ENCODE measurements at places on chromosomes 5 and 9. TPM values are rescaled to one million over a fixed set of nuclear protein-coding genes. Genes with fewer than 3 reads are reported as not detected.

SLC27A6 gene
- 1.7 TPM for polyA plus RNA-seq

SLCO6A1 gene
- not detected for polyA plus RNA-seq

IGIP gene
- 5.9 TPM for polyA plus RNA-seq

HEMGN gene
- 2.8 TPM for polyA plus RNA-seq

CMYA5 gene
- 20.6 TPM for polyA plus RNA-seq

EXD3 gene
- 12.0 TPM for polyA plus RNA-seq

ABO gene
- polyA plus RNA-seq, result 17.7 TPM

NUTM2F gene
- not detected for polyA plus RNA-seq

DNA sequence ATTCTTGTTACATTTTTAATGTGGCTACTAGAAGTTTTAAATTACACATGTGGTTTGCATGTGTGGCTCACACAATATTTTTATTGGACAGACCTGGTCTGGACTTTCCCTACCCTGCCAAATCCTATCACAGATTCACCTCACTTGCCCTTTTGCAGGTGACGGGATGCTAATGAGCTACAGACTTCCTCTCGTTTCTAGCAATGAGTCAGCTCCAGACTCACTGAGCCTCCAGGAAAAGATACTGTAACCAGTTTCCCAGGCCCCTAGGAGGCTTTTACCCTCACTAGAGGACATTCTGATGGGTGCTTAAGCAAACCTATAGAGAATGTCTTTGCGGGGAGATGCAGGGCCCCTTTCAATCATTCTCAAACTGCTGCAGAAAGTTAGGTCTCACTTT is 135.4 kb downstream of the WDR41 start:
- no peak for DNase-seq

DNA sequence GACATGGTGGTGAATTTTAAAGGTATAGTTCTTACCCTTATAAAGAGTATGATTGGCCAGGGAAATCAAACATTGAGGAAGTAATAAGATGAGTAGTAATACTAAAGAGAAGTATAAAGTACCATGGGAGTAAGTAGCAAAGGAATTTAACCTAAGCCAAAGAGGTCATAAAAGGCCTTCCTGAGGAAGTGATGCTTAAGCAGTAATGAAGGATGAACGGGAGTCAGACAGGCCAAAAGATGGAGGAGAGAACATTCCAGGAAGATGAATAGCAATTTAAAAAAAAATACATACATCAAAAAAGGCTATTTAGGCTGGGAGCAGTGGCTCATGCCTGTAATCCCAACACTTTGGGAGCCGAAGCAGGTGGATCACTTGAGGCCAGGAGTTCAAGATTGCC is 29.0 kb downstream of the KLHL3 start:
- DNase-seq, result no peak

- no peak for DNase-seq
These were observed 20.3 kb downstream of the QSOX2 start for GRCh38 chr9:136225366-136225747.

GRCh38 chr5:39427229-39427628 is 2.4 kb upstream of the DAB2 start:
- DNase-seq, result no peak

- no peak for DNase-seq
These were observed 311.3 kb downstream of the GADD45G start for GRCh38 chr9:89916001-89916597.

GRCh38 chr5:129118826-129119225 is 24.3 kb downstream of the ISOC1 start:
- DNase-seq, result no peak

DNA sequence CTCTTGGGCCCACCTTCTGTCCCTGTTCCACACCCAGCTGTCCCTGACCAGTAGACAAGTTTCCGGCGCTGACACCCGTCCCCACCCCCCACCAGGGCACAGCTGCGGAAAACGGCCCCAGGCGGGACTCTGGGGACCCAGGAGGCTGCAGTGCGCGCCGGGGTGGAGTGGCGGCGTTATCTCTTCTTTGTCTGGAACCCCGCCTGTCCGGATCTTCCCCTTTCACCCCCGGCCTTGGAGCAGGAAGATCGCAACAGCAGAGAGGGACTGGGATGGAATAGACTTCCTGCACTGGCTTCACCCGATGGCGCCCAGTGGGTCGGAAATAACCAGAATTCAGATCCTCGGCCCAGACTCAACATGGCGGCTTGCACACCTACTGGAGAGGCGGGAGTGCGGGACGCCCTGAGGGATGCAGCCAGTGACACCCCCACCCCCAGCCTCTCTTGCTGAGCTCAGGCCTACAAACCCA is 4.7 kb downstream of the PAX5 start:
- DNase-seq, result no peak

DNA sequence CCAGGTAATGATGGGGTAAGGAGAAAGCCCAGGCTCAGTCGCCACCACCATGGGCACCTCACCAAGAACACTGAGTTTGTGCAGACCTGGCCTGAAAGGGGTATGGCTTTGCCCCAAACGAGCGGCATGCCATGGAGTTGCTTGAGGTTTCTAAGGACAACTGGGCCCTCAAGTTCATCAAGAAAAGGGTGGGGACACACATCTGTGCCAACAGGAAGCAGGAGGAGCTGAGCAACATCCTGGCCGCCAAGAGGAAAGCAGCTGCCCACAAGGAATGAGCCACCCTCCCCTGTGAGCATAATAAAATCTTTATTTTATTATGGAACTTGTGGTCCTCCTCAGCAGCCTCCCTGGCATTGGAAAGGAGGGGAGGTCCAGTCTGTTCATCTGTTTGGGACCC is 23.8 kb downstream of the CD14 start:
- DNase-seq, result no peak

DNA sequence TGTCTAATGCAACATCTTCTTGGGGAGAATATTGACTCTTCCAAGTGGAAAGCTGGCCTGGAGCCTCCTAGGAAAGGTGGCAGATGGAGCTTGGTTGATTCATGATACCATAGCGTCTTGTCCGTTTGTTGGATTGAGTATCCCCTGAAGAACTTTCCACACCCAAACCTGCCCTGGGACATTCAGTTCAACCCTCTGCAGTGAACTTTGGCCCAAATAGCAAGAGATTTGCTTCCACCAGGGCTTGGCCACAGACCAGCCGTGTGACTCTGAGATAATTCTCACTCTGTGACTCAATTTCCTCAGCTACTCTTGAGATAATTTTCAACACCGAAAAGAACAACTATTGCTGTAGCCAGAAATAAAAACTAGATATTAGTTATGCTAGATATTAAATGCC is 108.0 kb upstream of the RAD23B start:
- no peak for DNase-seq

GRCh38 chr5:132397224-132397623 is 27.7 kb downstream of the SLC22A5 start:
- no peak for DNase-seq

DNA sequence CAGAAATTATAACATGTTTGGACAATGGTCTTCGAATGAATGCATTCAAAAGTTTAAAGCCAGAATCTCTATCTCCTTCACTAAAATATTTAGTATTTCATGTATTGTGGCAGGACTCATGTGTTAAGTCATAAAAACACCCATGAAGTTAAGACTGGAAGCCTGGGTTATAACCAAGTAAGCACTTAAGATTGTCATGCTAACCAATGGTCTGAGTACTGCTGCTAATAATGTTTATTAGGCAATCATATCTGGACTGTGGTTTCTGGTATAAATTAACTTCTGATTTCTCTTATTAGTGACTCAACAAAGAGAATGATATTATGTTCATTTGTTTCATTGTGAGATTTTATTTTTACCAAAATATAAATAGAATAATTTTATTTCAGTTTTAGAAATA is 297.9 kb upstream of the EDIL3 start:
- no peak for DNase-seq

DNA sequence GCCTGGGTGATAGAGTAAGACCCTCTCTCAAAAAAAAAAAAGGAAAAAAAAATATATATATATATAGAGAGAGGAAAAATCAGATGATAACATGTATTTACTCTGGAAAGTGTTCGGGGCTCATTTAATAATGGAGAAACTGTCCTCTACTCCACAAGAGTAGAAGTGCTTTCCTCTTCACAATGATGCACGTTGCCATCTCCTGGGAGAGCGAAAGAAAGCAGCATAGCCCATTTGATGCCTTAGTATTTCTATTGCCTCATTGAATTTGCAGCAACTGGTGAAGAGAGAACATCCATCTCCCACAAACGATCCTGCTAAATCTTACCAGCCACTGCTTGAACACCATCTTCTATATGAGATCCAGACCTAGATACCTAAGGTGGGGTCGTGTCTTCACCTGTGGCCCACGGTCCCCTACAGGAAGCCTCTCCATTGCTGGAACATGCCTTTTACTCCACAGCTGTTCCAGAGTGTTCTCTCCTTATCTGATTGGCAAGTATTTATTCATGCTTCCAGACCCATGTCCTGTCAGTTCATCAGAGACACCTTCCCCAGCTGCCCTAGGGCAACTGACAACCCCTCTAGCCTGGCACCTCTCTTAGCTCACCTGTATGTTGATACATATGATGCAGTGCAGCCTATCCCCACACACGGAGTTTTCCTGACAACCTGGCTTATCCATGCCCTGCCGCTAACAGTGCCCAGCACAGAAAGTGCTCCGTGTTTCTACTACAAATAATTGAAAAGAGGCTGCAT is 115.3 kb downstream of the MARCHF11 start:
- DNase-seq, result no peak

DNA sequence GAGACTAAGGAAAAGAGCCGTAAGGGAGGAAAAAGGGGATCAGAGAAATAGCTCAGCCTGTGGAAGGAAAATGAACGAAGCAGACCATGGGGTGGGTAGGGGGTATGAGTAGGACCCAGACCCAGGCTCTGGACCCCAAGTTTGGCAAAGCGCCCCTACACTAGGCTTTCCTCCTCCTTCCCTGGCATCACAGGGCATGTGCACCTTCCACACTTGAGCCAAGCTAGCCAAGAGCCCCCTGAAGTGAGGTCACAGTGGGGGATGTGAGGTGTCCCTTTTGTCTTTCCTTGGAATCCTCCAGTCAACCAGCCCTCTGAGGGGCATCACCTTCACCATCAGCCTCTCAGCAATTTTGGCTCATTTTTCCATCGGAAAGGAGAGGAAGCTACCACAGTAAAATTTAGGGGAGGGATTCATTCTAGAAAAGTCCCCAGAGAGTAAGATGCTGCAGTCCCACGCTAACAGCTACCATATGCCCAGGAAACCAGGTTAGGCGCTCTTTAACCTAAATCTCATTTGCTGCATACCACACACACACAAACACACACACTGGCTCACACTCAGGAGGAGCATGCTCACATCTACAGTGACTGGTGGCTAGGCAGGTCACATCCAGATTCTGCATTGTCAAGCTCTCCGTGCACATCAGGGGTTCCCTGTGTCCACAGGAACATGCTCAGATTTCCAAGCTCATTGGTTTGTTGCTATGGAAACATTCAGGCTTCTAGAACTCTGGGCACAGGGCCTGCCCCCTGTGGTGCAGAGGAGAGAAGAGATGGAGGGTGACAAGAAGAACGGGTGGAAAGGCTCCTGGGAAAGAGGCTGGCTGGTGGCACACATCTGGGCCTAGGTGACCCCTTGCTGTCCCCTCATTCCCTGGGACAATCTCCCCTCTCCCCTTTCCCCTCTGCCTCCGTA is 9.9 kb downstream of the REEP2 start:
- no peak for DNase-seq

DNA sequence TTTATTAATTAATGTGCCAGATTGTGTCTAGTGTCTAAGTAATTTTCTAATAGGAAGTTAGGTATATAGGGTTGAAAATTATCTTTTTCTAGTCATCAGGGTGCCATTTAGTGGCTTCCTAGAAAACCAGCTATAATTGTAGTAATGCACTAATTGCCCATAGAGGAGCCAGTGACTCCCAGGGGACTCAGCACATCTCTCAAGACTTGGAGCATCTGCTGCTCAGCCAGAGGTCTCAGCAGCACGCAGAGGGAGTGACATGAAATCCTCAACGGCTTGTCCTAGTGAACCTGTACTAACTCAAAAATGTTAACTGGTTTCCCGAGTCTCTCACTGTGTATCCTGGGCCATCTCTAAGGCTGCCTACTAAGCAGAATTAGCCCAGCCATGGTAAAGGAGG is 78.2 kb upstream of the MAN2A1 start:
- no peak for DNase-seq

DNA sequence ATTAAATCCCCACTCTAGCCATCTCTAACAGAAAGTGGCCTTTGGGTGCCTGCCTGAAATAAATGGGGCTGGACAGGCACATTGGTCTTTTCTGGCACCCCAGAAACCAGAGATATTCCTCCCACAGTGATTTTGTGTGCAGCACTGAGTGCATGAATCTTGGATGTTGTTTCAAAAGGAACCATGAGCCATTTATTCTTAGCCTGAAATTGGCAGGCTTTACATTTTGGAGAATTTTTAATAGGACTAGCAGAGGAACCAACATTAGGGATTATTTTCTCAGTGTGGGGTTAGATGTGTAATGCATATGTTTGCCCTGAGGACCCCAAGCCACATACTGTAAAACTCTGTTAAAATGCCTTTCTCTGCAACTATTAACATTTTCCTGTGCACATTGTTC is 451.3 kb downstream of the NFIB start:
- DNase-seq, result no peak

DNA sequence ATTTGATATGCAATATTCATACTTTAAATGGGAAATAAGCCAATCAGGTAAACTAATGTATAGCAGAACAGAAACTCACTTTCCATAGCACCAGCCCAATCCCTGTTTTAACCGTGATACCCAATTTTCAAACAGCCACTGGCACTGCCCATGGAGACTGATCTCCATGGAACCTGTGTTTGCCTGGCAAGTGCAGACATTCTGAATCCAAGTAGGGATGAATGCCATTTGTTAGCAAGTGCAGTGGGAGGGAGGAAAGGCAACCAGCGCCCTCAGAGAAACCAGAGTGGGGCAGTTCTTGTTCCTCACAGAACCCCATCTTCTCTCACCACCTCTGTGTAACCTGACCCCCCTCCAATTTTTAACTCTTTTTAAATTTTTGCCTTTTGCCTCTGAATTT is 229.1 kb downstream of the CTNND2 start:
- DNase-seq, result no peak

DNA sequence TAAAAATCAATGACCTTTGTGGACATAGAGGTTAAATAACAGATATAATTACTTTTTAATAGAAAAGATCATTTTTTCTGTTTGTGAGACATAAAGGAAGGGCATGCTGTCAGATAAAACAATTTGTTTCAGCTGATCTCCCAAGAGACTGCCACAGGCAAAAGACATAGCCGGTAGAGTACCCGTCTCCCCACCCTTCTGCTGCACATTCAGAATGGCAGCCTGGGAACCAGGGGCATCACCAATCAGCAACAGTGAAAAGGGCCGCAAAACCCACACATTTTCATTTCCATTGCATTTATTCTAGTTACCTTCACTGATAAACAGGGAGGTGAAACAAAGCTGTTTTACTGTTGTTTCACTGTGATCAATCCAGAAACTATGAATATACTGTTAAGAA is 357.7 kb downstream of the ARRDC3 start:
- no peak for DNase-seq
